Hindlimb muscle (tissue), 1 donor: ENCODE measurements at places on chromosomes 13 and 19.
A peak's percentile ranks its signal among the peaks of the same experiment; 100 is the strongest.

- no peak for DNase-seq
These were observed 169.5 kb downstream of the NUFIP1 start for GRCh38 chr13:44819772-44820171.

DNA sequence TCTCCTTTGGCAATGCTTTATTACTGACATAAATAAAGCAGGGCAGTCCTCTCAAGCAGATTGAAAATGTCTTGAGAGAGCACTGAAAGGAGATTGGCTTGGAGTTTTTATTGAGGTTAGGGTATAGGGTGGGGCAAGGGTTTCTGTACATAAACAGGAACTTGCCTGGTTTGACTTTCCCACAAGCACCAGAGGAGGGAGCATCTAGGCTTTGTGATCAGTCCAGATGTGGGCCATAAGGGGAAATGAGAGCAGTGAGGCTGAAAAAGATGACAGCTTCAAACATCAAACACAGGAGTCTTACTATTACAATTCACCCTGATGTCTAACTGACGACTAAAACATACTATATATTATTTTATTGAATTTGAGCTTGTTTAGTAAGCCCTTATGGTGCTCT is 260.9 kb downstream of the MTUS2 start:
- no peak for DNase-seq

- no peak for DNase-seq
These were observed 356.6 kb downstream of the EFNB2 start for GRCh38 chr13:106178816-106179215.

DNA sequence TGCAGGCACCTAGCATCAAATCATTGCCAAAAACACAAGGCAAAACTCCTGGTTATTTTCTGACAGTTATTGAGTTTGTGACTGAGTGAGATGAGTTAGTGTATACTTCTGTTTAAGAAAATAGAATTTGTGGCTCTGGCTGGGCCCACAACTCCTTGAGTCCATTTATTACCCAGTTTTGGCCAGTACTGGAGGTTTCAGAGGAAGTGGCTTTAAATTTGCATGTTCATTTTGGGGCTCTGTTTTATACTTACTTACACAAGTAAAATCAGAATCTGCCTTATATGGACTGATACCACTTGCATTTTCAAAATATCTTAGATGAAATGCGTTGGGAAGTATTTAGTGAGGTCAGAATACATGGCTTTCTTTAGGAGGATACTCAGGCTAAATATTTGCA is 29.0 kb downstream of the TNFSF11 start:
- DNase-seq: no peak

DNA sequence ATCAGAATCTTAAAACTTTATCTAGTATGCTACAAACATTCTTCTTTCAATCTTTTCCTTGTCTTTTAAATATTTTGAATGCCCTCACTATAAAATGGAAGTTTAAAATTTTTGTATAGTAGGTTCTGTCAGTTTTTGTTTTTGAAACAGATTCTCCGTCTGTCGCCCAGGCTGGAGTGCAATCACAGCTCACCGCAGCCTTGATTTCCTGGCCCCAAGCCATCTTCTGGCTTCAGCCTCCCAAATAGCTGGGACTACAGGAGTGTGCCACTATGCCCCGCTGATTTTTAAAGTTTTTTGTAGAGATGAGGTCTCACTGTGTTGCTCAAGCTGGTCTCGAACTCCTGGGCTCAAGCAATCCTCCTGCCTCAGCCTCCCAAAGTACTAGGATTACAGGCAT is 20.7 kb downstream of the PHF11 start:
- no peak for DNase-seq

GRCh38 chr13:109610517-109610916 is 175.9 kb downstream of the IRS2 start:
- no peak for DNase-seq

- DNase-seq: no peak
These were observed 13.3 kb downstream of the VSTM2B start for GRCh38 chr19:29539131-29539530.

- DNase-seq: no peak
These were observed 6.2 kb upstream of the SPART start for GRCh38 chr13:36352350-36352749.

GRCh38 chr13:86810361-86810760 is 860.8 kb upstream of the SLITRK5 start:
- peak; percentile 14 for DNase-seq

DNA sequence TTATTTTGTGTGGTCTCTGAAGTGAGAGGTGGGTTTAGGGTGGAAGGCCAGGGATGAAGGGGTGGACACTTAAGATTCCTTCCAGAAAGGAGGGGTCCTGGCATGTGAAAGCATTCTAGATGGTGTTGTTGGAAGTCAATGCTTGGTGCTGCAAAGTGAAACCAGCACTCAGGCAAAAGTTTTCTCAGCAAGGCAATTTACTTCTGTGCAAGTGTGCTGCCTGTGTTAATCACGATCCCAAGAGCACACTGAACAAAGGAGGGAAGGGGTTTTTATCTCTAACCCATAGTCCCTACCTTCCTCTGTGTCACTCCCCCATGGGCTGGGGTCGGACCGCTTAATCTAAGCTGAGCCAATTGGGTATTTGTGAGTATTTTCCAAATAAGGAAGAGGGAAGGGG is 1.3 kb downstream of the ZNF134 start:
- no peak for DNase-seq

DNA sequence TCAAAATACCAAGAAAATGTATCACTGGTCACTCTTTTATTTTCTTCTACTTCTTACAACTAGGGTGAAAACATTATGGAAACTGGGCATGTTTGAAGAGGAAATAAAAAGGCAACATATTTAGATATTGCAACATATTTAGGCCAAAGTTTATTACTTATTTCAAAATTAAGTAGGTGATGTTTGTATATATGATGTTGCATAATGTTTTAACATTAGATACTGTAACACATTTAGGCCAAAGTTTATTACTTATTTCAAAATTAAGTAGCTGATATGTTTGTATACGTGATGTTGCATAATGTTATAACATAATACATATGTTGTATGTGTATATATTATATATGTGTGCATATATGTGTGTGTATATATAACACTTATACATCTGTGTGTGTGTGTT is 451.3 kb downstream of the LIG4 start:
- no peak for DNase-seq

- DNase-seq: peak; percentile 22
These were observed 1628.2 kb upstream of the SLC10A2 start for GRCh38 chr13:104694397-104694796.

- DNase-seq: peak; percentile 56
These were observed 953 bp downstream of the DZIP1 start for GRCh38 chr13:95643571-95643935.

DNA sequence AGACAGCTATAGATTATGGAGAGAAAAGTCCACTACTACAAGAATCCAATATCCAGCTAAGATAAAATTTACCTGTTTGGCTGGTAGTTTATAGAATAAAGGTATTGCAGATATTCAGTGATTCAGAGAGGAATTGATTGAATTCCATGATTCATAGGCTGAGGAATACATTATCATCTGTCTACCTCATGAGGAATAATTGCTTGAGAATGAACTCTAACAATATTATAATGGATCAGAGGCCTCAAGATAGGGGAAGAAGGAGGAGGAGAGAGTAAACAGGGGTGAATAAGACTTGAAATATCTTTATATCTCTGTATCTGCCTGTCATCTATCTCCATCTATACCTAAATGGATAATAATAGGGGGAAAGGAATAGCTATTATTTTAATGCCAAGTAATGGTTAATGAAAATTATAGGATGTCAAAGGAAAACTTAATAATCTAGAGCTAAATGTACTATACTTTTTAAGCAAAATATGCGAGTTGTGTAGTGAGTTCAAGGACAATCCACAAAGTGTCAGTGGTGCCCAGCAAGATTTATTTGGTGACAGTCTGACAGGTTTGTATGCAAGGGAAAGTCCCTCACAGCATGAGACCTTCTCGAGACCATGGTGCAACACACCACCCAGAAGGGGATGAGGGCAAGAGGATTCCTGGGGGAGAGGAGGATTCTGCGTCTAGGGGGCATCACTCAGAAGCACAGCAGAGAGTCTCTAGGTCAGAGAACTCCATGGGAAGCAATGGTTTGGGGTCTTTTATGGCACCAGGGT is 224.5 kb downstream of the GPC5 start:
- no peak for DNase-seq

DNA sequence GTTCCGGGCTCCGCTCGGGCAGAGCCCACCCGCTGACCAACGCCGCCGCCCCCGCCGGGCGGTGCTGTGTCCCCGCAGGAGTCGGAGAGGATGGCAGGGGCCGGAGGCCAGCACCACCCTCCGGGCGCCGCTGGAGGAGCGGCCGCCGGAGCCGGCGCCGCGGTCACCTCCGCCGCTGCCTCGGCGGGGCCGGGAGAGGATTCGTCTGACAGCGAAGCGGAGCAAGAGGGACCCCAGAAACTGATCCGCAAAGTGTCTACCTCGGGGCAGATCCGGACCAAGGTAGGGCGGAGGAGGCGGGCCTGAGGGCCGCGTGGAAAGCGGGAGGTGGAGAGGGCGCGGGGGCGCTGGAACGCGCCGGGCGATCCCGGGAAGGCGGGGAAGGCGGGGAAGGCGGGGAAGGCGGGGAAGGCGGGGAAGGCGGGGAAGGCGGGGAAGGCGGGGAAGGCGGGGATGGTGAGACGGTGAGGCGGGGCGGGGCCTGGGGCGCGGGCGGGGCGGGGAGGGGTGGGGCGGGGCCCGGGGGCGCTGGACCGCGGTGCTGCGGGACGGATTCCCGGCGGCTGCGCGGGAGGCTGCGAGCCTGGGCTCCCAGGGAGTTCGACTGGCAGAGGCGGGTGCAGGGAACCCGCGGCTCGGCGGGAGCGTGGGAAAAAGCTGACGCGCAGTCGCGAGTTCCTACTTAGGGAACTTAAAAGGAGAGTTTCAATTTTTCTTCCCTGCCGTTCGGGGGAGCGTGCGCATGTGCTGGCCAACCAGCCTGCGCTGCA is 421 bp downstream of the DGKH start:
- DNase-seq: peak; percentile 77

DNA sequence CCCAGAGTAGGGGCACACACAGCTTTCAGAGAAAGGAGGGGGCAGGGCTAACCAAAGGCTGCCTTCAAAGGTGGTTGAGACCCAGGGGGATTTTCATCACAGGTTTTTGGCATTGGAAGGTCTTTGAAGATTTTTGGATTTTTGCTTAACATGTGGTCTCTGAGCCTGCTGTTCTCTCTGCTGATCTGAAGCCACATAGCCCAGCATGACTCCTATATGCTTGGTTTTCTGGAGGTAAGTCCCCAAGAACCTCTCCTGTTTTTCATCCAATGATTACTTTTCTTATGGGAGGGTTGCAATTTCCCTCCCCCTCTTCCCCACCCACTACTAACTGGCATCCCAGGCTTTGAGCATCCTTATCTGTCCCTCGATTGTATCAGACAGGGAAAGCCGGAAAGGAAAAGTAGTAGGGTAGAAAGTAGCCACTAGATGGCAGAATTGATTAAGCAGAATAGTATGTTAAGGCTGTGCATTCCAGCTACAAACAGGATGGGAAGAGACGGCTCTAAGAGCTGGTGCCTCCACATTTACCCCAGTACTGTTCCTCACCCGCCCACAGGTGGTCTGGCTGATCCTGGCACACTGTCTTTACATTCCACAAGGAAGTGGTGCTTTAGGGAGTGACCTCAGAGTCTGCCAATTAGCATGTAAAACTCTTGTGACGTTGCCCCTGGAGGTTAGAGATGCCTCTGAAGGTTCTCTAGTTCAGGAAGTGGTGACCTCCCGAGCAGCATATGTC is 218.9 kb upstream of the EDNRB start:
- DNase-seq: peak; percentile 43

DNA sequence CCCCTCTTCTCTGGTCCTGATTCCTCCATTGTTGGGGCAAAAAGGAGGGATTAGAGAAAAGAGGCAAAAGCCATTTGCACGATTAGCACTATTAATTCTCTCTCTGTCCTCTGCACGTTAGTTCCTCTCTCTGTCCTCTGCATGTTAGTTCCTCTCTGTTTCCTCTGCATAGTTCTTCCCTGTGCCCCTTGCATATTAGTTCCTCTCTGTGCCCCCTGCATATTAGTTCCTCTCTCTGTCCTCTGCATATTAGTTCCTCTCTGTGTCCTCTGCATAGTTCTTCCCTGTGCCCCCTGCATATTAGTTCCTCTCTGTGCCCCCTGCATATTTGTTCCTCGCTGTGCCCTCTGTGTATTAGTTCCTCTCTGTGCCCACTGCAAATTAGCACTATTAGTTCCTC is 847.2 kb upstream of the GPC6 start:
- DNase-seq: no peak

DNA sequence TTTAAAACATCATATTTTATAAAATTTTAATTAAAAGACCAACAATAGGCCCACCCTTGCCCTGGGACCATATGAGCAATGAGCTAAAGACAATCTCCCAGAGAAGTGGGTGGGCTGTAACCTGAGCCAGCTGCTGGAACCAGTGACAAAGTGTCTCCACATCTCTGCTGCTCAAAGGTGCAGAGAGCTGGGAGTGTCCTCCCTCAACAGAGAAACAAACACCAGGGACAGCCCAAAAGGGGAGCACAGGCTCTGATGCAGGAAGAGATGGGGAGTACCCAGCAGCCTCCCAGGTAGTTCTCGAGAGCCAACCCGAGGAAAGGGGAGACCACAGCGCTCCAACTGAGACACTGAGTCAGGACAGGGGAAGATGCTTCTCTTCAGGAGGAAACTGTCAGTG is 39.1 kb downstream of the DOCK9 start:
- DNase-seq: no peak

- DNase-seq: no peak
These were observed 321.7 kb downstream of the DCT start for GRCh38 chr13:94157705-94158218.

DNA sequence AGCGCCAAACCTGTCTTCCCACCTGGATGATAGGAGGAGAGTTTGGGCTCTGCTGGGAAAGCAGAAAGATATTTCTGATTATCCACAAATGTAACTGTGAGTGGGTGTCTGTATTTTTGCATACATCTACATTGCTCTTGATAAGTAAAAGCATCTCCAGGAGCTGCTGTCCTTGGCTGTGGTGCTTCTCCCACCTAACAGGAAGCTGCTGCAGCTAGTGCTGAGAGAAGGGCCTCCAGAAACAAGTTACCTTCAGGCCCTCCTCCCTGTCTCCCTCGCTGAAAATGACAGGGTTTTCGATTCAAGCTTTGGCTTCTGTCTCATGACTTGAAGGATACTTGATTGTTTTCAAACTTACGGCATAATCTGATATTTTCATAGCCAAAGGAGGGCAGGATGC is 90.1 kb downstream of the FOXO1 start:
- no peak for DNase-seq

DNA sequence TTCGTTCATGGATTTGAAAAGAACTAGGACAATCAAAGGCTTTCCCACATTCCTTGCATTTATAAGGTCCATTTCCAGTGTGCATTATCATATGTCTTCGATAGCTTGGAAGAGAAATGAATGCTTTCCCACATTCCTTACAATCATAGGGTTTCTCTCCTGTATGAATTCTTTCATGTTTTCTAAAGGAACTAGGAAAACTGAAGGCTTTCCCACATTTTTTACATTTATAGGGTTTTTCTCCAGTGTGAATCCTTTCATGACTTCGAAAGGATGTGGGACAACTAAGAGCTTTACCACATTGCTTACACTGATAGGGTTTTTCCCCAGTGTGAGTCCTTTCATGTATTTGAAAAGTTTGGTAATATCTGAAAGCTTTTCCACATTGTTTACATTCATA is 19.8 kb downstream of the ZNF709 start:
- no peak for DNase-seq
